ENCODE measurements at places on chromosomes 7 and 10.

DNA sequence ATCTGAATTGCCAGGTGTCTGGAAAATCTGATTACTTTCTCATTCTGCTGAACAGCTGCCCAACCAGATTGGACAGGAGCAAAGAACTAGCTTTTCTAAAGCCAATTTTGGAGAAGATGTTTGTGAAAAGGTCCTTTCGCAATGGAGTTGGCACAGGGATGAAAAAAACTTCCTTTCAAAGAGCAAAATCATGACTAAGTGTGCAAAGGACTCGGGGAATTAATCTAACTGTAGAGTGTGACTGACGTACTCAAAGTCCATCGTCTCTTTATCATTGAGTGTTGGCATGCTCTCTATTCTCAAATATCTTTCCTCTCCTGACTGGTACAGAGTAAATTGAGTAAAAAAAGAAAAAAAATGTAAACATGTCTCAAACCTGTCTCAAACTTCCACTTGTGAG lies 3.3 kb downstream of the NPS start:
- no peak for DNase-seq

- DNase-seq: no peak
These were observed 62.7 kb downstream of the USP6NL start for GRCh38 chr10:11548768-11549099.

DNA sequence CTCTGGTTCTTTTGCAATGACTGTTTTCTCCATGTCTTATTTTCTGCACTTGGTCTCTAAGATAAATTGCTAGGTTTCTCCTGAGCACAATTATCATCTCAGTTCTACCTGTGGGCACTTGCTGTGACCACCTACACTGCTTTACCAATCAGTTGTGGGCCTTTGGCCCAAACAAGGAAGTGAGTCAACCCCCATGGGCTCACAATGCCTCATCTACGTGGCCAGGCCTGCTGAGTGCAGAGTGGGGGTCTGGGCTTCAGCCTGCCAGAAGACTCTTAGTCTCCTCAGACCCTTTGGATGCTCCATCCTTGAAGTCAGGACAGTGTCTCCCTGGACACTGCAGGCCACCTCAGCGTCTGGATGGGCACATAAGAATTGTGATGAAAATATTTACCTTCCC lies 20.3 kb downstream of the SCART1 start:
- no peak for DNase-seq

GRCh38 chr7:262251-262572 lies 27.8 kb upstream of the FOXL3 start:
- DNase-seq: no peak

DNA sequence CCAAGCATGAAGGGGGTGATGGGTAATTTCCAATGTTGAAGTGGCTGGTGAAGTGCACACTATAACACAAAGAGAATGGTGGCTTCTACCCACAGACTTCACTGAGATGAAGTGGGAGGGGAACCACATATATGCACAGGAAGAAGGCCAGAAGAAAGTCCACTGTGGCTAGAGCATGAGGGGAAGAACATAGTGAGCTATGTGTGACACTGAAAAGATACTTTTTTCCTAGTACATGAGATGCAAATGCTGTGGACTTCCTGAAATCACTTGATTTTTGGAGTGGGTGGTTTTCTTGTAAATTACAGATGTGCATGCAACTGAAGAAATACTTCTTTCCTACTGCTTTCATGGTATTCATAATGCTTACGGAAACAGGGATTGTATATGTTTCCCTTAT lies 115.6 kb upstream of the PHYHIPL start:
- no peak for DNase-seq

GRCh38 chr7:69703099-69703498 lies 104.8 kb downstream of the AUTS2 start:
- no peak for DNase-seq

- no peak for DNase-seq
These were observed 217.3 kb downstream of the HERPUD2 start for GRCh38 chr7:35477609-35478008.

- DNase-seq: no peak
These were observed 349.0 kb downstream of the TNS3 start for GRCh38 chr7:47232751-47233412.

All from cerebellar nuclear complex (tissue), 1 donor.